Panc1 (cell line): ENCODE measurements at places on chromosomes 1 and 21. TPM values are rescaled to one million over a fixed set of nuclear protein-coding genes. Genes with fewer than 3 reads are reported as not detected.

Gene RXFP4
- 8.0 TPM for total RNA-seq

Gene LAD1
- 0.10 TPM for total RNA-seq

Gene CHD5
- 62.9 TPM for total RNA-seq

Gene PRSS38
- total RNA-seq, result not detected

Gene COL9A2
- total RNA-seq, result 2.9 TPM
